ENCODE measurements at places on chromosomes 6 and 20. TPM values are rescaled to one million over a fixed set of nuclear protein-coding genes. Genes with fewer than 3 reads are reported as not detected.

Gene LINC00237
- not detected for total RNA-seq

Gene LTB
- total RNA-seq, result not detected

Gene GGTLC1
- total RNA-seq, result not detected

Gene PAK5
- total RNA-seq, result not detected

Gene TNFAIP3
- 29.6 TPM for total RNA-seq

Gene DZANK1
- total RNA-seq, result 0.65 TPM

Gene PHF20
- total RNA-seq, result 26.5 TPM

Gene OLIG3
- not detected for total RNA-seq

Gene HFE
- 9.2 TPM for total RNA-seq

Gene PPIL6
- total RNA-seq, result 1.6 TPM

Gene CTAGE9
- total RNA-seq, result not detected

Gene GRIK2
- total RNA-seq, result 0.65 TPM

Gene AVP
- total RNA-seq, result not detected

Gene GNAS-AS1
- total RNA-seq, result 0.72 TPM

Gene RIPOR3
- 13.7 TPM for total RNA-seq

Gene ITPR3
- total RNA-seq, result 6.9 TPM

Gene BPIFB4
- total RNA-seq, result not detected

Gene TPD52L1
- 5.2 TPM for total RNA-seq

Gene MYO6
- total RNA-seq, result 10.7 TPM

Gene OPRM1
- total RNA-seq, result not detected

Gene RXRB
- 30.1 TPM for total RNA-seq

Gene SPDEF
- total RNA-seq, result 1.3 TPM

Gene CFB
- 10.7 TPM for total RNA-seq

Gene HLA-G
- total RNA-seq, result 0.91 TPM

Gene HSPA12B
- 0.88 TPM for total RNA-seq

Gene MMS22L
- total RNA-seq, result 19.1 TPM

Gene SLC2A10
- 43.3 TPM for total RNA-seq

Gene EFCAB8
- total RNA-seq, result under 0.01 TPM

Gene NOX3
- not detected for total RNA-seq

Gene STAU1
- 83.4 TPM for total RNA-seq
